Left renal pelvis (tissue), 4 donors: ENCODE measurements at places on chromosomes 4 and X.

GRCh38 chr4:153095448-153096204, 108.6 kb upstream of the TRIM2 start:
- DNase-seq: no peak

GRCh38 chr4:53590187-53590586, 1.1 kb downstream of the LNX1 start:
- no peak for DNase-seq

- no peak for DNase-seq
Observed at GRCh38 chr4:73533515-73534422, 52.2 kb downstream of the AFM start.

- no peak for DNase-seq
Observed at GRCh38 chr4:117164338-117164737, 79.0 kb upstream of the TRAM1L1 start.

- DNase-seq: no peak
Observed at GRCh38 chr4:38470735-38471262, 193.2 kb upstream of the KLF3 start.

DNA sequence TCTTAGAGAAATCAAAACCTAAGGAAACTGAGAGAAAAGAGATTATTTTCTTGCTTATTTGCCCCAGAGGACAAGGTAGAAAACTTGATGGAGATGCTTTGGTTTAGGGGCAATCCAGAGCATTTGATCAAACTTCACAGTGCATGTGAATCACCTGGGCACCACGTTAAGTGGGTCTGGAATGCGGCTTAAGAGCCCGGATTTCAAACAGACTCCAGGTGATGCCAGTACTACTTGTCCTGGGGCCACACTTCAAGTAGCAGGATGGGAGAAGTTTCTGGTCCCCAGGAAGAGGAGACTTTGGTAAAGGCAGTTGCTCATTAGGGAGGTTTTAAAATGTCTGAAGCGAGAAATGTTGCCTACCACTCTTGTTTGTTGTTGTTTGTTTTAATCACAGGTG, 51.8 kb downstream of the PHOX2B start:
- DNase-seq: no peak

- no peak for DNase-seq
Observed at GRCh38 chrX:69523314-69523713, 19.2 kb downstream of the NALF2 start.

DNA sequence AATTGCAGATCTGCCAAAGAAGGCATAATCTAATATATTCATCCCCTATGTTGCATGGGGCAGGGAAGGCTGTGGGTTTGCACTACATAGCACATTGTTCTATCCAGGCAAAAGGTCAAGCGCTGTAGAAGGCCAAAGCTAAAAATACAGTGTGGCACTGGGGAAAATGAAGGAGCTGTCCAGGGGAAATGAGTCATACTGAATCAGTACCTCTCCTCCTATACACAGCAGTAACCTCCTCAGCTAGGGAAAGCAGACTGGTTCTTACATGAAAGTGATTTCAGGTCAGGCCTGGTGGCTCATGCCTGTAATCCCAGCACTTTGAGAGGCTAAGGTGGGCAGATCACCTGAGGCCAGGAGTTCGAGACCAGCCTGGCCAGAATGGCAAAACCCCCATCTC, 31.0 kb upstream of the SLC25A4 start:
- DNase-seq: no peak
